Liver (tissue), 10 donors: ENCODE measurements at places on chromosomes 13 and 19. TPM values are rescaled to one million over a fixed set of nuclear protein-coding genes. Genes with fewer than 3 reads are reported as not detected.
A peak's percentile ranks its signal among the peaks of the same experiment; 100 is the strongest.

GRCh38 chr19:29855087-29855486, 43.3 kb downstream of the CCNE1 start:
- no peak overlapping the region for H3K27ac ChIP-seq
- no peaks in the 10 kb centered on the region for H3K4me1 ChIP-seq
- H3K36me3 ChIP-seq = no peaks in the 10 kb centered on the region
- H3K4me3 ChIP-seq = no peak overlapping the region

DNA sequence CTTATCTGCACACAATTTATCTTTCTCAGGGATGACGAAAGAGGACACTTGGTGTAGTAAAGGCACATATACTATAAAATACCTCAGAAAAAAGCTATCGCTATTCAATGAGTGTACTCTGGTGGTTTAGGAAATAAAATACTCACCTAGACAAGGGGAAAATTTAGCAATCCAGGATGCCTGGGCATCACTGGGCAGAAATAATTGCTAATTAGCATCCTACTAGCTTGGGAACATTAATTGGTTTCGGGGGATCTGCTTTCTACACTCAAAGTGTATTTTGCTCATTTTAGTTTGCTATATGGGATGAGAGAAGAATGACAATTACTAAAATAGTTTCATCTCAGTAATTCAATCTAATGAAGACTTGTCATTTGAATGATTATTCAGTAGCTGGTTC, 60.3 kb downstream of the OLFM4 start:
- H3K36me3 ChIP-seq = no peaks in the 10 kb centered on the region
- H3K4me3 ChIP-seq = no peak overlapping the region
- H3K4me1 ChIP-seq = no peaks in the 10 kb centered on the region
- no peak for DNase-seq
- H3K27me3 ChIP-seq = peaks cover 3% of the 10 kb centered on the region

GRCh38 chr13:98280176-98280510, 103.1 kb upstream of the RNF113B start:
- no peak overlapping the region for H3K4me3 ChIP-seq
- H3K36me3 ChIP-seq = no peaks in the 10 kb centered on the region
- no peak for DNase-seq
- no peak overlapping the region for H3K27ac ChIP-seq
- no peaks in the 10 kb centered on the region for H3K27me3 ChIP-seq
- peaks cover 7% of the 10 kb centered on the region for H3K4me1 ChIP-seq

DNA sequence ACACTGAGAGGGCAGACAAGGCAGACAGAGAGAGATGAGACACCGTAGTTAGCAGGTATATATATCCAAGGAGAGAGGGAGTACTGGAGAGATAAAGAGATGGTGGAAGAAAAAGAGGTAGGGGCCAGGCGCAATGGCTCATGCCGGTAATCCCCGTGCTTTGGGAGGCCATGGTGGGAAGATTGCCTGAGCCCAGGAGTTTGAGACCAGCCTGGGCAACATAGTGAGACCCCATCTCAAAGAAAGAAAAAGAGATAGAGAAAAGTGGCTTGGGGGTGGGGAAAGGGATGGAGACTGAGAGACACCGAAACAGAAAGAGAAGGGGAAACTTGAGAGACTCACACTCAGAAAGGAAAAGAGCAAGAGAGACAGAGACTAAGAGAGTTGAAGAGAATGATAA, 2.5 kb downstream of the RAB4B start:
- H3K4me1 ChIP-seq = no peaks in the 10 kb centered on the region
- H3K4me3 ChIP-seq = no peak overlapping the region
- H3K36me3 ChIP-seq = peaks cover 2% of the 10 kb centered on the region
- H3K27ac ChIP-seq = no peak overlapping the region
- no peaks in the 10 kb centered on the region for H3K27me3 ChIP-seq

DNA sequence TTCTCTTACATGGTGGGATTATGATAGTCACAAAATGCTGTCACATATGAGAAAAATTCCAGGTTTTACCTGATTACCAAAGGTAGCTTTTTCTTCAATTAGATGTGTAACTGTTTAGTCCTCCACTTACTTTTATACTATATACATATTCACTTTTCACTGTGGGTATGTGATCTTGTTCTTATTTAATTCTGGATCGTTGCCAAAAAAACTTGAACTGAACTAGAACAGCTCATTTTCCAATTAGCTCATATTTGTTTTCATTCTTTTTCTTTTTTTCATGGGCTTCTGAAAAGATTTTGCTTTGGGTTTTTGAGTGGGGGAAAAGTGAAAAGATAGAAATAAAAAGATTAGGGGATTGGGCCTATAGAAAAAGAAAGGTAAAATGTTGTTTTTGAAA, 291.9 kb downstream of the NDFIP2 start:
- H3K4me3 ChIP-seq = no peak overlapping the region

GRCh38 chr13:51453207-51453958, 547 bp upstream of the INTS6 start:
- peaks cover 15% of the 10 kb centered on the region for H3K4me1 ChIP-seq
- DNase-seq = peak; percentile 98
- H3K4me3 ChIP-seq = peak overlapping the region; percentile 74
- no peaks in the 10 kb centered on the region for H3K27me3 ChIP-seq
- H3K36me3 ChIP-seq = peaks cover 7% of the 10 kb centered on the region
- peak overlapping the region; percentile 96 for H3K27ac ChIP-seq

- H3K36me3 ChIP-seq = no peaks in the 10 kb centered on the region
- no peak for DNase-seq
- peaks cover 5% of the 10 kb centered on the region for H3K4me1 ChIP-seq
- no peaks in the 10 kb centered on the region for H3K27me3 ChIP-seq
- no peak overlapping the region for H3K27ac ChIP-seq
These were observed 18.8 kb upstream of the MED4 start for GRCh38 chr13:48113756-48114130.

DNA sequence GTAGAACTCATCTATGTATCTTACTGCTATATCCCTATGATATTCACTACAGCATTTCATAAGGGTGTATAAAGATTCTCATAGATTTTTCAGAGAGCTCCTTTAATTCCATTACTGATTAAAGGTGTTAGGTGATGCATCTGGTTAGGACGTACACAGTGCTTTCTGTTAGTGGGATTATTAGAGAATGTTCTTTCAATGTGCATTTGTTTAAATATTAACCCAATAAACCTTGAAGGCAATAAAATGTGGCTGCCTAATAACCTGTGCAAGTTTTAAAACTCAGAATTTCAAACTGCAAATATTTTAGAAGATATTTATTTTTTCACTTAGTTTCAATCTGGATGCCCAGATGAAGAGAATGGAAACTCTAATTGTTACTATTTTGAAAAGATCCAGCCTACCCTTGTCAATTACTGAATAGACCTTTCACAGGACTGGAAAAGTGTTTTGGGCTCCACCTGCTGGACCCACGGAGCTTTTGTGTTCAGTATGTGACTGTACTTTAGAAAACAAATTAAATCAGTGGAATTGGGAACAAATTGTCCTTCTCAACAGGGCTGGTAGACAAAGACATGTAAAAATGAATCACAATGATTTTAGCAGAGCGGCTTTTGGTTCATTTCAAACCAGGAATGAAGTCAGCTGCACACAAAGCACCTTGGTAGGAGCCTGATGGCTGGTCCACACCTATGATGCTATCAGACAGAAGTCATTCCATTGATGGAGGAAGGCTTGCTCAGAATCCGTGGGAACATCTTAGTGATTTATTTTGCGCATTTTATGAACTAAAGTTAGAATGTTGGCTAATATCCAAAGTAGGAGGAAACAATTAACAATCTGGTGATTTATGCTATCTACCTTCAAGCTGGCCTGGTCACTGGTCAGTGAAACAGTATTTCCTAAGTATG, 89.4 kb upstream of the RAP2A start:
- H3K36me3 ChIP-seq = peaks cover 40% of the 10 kb centered on the region
- no peaks in the 10 kb centered on the region for H3K27me3 ChIP-seq
- H3K4me1 ChIP-seq = peaks cover 24% of the 10 kb centered on the region
- peak overlapping the region; percentile 38 for H3K27ac ChIP-seq
- no peak for DNase-seq

DNA sequence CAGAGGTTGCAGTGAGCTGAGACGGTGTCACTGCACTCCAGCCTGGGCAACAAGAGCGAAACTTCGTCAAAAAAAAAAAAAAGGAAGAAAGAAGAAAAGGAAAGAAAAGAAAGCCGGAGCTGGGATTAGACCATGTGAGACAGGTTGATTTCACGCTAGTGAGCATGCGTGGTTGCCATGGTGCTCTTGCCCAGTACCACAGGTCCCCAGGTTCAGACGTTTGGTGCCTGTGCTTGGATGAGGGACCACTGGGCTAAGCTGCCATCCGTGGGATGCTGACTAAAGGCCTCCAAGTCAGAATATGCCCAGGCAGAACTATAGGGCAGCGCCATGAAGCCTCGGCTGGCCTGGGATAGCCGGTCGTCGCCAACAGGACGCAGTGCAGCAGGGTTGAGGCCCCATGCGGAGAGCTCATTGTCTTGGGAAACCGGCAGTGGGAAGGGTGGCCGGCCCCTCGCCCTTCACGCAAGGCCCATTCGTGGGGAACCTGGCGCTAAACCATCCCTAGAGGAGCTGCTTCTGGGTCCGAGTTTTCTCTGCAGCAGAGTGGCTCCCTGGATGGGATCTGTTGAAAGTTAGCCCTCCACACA, 7.2 kb upstream of the TEX101 start:
- H3K27me3 ChIP-seq = peaks cover 2% of the 10 kb centered on the region
- no peaks in the 10 kb centered on the region for H3K4me1 ChIP-seq
- H3K36me3 ChIP-seq = no peaks in the 10 kb centered on the region
- no peak for DNase-seq

DNA sequence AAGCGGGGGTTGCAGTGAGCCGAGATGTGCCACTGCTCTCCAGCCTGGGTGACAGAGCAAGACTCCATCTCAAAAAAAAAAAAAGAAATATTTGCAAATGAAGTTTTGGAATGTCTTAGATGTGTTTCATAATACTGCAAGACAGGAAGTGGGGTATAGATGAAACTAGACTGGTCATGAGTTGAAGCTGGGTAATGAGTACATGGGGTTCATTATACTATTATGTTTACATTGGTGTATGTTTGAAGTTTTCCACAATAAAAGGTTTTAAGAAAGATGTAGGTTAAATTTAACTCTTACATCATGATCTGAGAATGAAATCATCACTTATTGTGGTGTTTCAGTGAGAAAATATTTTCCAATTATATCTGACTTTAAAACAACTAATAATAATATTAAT, 19.0 kb downstream of the FNDC3A start:
- no peak overlapping the region for H3K4me3 ChIP-seq
- DNase-seq = no peak

GRCh38 chr19:29171525-29171924, 41.4 kb downstream of the UQCRFS1 start:
- H3K27me3 ChIP-seq = no peaks in the 10 kb centered on the region
- DNase-seq = no peak
- no peak overlapping the region for H3K27ac ChIP-seq

DNA sequence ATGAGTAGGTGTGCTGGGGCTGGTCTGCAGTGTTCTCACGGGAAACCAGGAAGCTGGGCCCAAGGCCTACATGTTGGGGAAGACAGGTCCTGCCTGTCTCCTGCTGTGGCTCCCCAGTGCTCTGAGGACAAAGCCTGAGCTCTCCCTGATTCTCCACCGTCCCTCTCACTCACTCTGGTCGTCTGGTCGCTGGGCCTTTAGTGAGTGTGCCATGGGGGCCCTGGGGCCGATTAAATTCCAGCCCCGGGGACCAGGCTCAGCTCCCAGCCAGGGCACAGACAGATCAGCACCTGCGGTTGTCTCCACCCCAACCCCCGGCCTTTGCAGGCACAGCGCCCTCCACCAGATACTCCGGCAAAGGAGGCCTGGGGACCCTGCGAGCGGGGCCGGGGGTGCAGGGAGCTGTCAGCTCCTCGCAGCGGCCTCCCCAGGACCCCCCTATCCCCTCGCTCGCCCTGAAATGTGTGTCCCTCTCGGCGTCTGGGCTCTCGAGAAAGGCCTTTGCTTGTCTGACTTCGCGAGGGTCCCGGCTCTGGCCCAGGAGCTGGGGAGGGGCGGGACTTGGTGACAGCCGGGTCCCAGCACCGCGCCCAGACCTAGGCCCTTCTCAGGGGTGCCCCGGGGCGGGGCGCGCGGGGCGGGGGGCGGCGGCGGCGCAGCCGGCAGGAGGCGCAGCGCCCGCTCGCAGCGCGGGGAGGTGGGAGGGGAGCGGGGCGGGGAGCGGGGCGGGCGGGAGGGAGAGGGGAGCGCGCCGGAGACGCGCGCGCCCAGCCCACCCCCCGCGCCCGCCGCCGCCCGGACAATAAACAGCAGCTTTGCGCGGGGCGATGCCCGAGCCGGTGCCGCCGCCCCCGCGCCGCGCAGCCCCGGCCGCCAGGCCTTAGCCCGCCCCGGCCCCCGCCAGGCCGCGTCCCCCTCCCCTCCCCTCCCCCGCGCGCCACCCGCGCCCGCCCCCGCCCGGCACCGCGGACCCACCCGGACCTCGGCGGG, at the start of gene PALM:
PALM (plus strand) TSS at position 782 of the 990 bp plus-strand sequence. CDS start 212 bp downstream, outside the sequence.
- H3K27ac ChIP-seq = peak within 1 kb of the TSS; percentile 50
- no peaks in the 10 kb centered on the region for H3K4me1 ChIP-seq
- no peaks in the 10 kb centered on the region for H3K36me3 ChIP-seq
- H3K27me3 ChIP-seq = no peaks in the 10 kb centered on the region
- H3K4me3 ChIP-seq = peak within 1 kb of the TSS; percentile 57

DNA sequence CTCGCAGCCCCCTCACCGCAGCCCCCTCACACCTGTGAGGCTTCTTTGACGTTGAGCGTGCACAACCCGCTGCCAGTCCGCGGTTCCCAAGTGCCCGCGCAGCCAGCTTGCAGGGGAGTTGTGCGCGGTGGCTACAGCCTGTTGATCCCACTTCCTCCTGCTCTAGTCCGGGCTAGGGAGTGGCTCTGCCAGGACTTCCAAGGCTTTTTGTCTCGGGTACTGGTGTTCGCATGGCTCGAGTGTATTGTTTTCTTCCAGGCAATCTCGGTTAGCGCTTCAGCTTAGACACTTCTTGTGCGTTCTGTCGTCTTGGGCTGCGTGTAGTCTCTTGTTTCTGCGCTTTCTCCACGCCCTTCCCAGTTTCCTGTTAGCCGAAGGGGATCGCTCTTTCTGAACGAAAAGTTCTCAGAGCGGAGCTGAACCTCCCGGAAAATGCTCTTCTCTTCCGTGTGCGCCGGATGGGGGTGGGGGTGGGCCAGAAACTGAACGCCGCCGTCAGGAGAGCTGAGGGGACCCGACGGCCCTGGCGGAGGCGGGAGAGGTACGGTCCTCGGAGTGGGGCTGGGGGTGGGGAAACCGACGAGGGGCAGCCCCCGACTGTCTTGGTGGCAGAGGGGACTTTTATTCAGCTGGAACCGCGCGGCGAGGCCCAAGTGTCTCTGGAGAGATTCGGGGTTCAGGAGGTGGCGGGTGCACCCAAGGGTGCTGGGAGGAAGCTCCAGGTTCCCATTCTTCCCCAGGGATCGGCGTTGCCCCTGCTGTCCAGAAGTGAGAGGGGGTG, 697 bp upstream of the DGKH start:
- no peaks in the 10 kb centered on the region for H3K27me3 ChIP-seq
- H3K27ac ChIP-seq = peak overlapping the region; percentile 79
- peak overlapping the region; percentile 86 for H3K4me3 ChIP-seq
- peaks cover 21% of the 10 kb centered on the region for H3K4me1 ChIP-seq

GRCh38 chr19:511101-511851, 4.0 kb downstream of the TPGS1 start:
- no peaks in the 10 kb centered on the region for H3K36me3 ChIP-seq
- DNase-seq = peak; percentile 56
- H3K27ac ChIP-seq = peak overlapping the region; percentile 14
- no peaks in the 10 kb centered on the region for H3K27me3 ChIP-seq
- no peak overlapping the region for H3K4me3 ChIP-seq
- H3K4me1 ChIP-seq = peaks cover 5% of the 10 kb centered on the region

Gene ZNF880
- polyA plus RNA-seq = 2.1 TPM

Gene ANKLE1
- 0.15 TPM for polyA plus RNA-seq

Gene SMIM7
- polyA plus RNA-seq = 81.8 TPM

Gene MYBPC2
- not detected for polyA plus RNA-seq

Gene GPR183
- 0.89 TPM for polyA plus RNA-seq

Gene IQCN
- 0.64 TPM for polyA plus RNA-seq

Gene FOXO1
- 5.4 TPM for polyA plus RNA-seq
